NCI-H2081 treated with DMSO at 0.1 percent for 48 hours (cell line): ENCODE measurements at places on chromosomes 4 and X.

DNA sequence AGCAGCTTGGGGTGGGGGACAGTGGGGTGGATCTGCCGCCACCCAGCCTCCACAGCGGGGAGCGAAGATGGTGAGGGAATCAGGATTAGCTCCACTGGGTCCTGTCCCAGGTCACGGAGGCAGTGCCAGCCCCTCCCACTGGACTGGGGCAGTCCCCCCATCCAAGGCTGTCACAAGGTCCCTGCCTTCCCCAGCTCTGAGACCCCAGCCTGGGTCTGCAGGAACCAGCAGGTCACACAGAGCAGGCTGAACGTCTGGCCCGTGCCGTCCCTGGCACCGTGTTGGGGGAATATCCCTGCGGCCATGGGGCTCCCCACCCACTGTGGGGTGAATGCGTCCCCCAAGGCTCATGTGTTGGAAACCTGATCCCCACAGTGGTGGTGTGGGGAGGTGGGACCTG lies 62.6 kb downstream of the FAM53A start:
- DNase-seq, result no peak

GRCh38 chrX:24145303-24146186 lies 4.0 kb upstream of the ZFX start:
- no peak for DNase-seq

DNA sequence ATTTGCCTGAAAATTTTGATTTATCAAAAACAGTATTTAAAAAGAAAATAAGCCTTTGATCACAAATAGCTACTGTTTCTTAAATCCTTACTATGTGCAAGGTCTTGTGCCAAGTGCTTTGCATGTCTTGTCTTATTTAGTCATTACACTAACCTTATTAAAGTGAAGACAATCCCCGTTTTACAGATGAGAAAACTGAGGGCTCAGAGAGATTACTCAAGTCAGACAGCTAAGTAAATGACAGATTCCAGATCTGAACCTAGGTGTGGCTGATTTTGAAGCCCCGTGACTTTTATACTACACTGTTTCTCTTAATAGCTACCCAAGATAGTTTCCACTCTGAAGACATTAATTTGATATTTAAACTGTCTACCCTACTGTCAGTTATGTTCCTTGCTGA lies 38.2 kb downstream of the AFF2 start:
- no peak for DNase-seq

GRCh38 chrX:50054147-50054546 lies 131.8 kb downstream of the CLCN5 start:
- no peak for DNase-seq

DNA sequence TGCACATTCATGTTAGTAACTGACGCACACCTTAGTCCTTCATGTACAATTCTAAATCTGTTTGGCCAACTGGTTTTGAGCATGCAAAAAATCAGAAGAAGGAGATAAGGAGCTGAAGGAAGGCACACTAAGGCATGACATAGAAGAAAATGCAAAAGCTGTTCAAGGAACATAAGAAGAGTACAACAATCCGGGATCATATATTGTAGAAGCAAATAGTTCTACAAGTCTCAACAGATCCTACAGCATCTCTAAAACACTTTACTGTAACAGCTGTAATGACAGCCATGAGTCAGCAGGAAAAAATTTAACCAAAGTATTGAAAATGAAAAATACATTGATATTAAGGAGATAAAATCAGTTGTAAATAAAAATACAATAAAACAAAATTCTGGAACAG lies 57.7 kb downstream of the KLHL13 start:
- no peak for DNase-seq

DNA sequence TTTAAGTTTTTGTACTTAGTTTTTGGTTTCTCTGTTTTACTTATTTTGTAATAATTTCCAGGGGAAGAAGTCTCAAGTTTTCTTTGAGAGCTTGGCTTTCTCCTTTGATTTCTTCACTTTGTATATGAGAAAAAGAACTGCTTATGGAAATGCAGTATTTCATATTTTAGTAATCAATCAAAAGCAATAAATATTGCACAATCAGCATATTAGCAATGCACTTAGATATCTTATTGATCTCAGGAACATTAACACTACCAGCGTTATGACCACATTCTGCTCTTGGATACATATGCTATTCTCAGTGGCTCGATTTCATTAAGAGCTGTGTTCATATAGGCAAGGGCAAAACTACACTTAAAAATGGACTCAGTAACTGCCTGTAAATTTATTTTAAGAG lies 381.0 kb upstream of the DMD start:
- DNase-seq, result no peak

DNA sequence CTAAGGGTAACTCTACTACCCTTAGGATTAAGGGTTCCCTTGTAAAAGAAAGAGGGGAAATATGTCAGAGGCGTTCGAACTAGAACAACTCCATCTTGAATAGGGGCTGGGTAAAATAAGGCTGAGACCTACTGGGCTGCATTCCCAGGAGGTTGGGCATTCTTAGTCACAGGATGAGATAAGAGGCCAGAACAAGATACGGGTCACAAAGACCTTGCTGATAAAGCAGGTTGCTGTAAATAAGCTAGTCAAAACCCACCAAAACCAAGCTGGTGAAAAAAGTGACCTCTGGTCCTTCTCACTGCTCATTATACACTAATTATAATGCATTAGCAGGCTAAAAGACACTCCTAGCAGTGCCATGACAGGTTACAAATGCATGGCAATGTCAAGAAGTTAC lies 922.0 kb downstream of the DMD start:
- DNase-seq, result no peak

DNA sequence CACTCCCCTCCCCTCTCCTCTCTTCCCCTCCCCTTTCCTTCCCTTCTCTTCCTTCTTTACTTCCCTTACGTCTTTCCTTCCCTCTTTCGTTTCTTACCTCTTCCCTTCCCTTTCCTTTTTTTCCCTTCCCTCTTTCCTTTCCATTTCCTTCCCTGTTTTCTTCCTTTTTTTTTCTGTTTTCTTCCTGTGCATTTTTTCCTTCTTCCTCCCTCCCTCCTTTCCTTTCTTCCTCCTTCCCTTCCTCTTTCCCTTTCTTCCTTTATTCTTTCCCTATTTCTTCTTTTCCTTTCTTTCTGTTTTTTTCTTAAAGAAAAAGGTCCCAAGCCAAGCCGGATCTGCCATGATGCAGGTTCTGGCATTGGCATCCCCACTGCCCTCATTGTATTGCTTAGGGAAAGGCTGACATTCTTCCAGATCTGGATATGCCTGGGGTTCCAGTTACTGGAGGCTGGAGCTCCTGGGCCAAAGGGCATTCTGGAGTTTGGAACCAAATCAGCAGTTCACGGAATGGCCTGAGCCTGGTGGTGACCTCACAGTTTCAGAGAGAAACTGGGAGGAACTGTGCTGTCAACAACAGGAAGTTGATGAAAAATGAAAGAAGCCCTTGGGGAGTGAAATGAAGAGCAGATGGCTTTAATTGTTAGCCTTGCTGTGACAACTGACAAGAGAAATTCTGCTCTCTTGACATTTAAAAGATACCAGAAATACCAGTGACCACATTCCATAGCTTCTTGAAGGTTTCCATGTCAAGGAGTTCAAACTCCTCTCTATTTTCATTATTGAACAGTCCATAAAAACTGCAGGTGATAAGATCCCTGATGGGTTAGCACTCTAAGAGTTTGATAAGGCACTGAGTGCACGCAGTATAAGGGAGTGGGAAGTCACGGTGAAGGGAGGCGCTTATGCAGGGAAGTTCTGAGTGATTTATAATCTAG lies 622.1 kb downstream of the SPRY1 start:
- DNase-seq, result no peak

DNA sequence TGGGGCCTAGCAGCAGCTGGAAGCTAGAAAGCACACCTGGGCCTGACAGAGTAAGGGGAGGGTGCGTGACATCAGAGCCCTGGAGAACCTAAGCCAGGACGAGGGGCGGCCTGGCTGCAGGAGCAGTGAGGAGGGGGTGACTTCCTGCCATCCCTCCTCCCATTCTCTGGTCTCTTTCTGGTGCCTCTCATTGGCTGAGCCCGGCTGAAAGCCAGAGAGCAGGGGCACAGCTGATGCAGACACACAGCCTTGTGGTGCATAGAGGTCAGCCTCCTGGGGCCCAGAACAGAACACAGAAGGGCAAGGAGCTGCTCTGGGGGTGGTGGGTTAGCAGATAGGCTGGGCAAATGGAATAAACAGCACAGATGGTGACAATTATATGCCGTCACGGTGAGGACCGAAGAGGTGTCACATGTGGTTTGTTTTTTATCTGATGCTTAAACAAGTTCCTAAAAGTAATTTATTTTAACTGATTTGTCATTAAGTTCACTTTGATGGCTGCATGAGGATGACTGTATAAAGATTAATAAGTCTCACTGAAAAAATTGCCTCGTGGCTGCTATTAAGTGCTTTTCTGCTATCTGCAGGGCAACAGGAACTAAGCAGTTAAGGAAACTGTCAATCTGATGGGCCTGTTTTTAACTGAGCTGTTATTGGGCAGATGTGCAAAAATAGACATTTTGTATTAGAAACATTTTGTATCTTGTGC lies 102.0 kb downstream of the FNIP2 start:
- no peak for DNase-seq

GRCh38 chrX:111319451-111319850 lies 49.2 kb upstream of the CAPN6 start:
- no peak for DNase-seq

GRCh38 chrX:77820091-77820727 lies 34.2 kb upstream of the ATRX start:
- DNase-seq, result no peak

GRCh38 chrX:23633834-23634580 lies 33.3 kb upstream of the PRDX4 start:
- no peak for DNase-seq

DNA sequence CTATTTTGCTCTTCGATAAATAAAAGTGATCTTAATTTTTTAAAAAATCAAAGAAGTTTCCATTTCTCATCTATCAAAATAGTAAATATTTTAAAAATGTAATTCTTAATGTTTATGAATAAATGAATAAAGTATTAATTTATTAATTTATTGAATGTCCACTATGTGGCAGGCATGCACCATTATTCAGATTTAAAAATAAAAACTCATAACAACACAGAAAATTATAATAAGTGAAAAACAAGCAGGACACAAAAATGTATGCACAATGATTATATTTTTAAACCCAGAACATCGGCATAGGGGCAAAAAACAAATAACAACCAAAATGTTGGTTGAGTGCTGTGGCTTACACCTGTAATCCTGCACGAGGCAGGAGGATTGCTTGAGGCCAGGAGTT lies 5.3 kb upstream of the PYURF start:
- no peak for DNase-seq
